Activated CD4-positive, alpha-beta T cell treated with anti-CD3 and anti-CD28 coated beads for 36 hours (primary cell): ENCODE measurements at places on chromosomes 11 and 22. TPM values are rescaled to one million over a fixed set of nuclear protein-coding genes. Genes with fewer than 3 reads are reported as not detected.
A peak's percentile ranks its signal among the peaks of the same experiment; 100 is the strongest.

- no peak for DNase-seq
These were observed 322.7 kb upstream of the PITPNB start for GRCh38 chr22:28241656-28242290.

- DNase-seq = no peak
These were observed 24.0 kb downstream of the PANX1 start for GRCh38 chr11:94152678-94153065.

GRCh38 chr11:100963375-100963774, 166.2 kb downstream of the PGR start:
- DNase-seq = no peak

OR52E8 gene
- total RNA-seq = not detected

GRCh38 chr22:37173709-37174108, 14.3 kb downstream of the C1QTNF6 start:
- DNase-seq = no peak

TSSK2 gene
- total RNA-seq = not detected

- no peak for DNase-seq
These were observed 31.8 kb upstream of the CSNK2A3 start for GRCh38 chr11:11384829-11385228.

DNA sequence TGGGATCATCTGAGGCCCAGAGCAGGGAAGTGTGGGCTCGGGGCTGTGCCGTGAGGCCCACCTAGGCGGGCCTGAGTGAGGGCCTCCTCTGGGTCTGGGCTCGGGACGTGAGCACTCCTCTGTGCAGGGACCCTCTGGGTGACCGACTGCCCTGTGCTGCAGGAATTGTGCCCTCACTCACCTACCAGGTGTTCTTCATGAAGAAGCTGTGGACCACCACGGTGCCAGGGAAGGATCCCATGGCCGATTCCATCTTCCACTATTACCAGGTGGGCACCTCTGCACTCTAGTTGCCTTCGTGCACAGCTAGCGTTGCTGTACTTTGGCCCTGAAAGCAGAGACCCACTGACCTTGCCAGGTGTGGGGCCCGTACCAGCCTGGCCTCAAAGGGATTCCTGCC, 80.5 kb downstream of the MYO7A start:
- DNase-seq = no peak

MYOD1 gene
- not detected for total RNA-seq

DNA sequence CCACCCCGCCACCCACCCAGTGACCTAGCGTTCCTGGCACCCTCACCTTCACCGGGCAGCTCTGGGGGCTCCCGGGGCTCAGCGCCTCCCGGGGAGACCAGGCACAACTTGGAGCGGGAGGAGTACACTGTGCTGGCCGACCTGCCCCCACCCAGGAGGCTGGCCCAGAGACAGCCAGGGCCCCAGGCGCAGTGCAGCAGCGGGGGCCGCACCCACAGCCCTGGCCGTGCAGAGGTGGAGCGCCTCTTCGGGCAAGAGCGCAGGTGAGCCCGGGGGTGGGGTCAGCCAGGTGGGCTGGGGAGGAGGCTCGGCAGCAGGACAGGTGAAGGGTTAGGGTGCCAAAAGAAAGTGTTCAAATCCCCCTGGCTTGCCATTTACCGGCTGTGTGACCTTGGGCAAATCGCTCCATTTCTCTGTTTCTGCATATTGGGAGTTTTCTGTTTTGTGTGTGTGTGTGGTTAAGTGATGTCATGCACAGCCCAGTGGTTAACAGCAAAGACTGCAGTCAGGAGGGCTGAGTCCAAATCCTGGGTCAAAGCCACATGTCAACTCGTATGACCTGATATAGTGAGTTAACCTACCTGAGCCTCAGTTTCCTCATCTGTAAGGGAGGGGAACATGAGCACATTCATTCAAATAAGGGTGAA, 29.5 kb downstream of the TRIOBP start:
- DNase-seq = no peak

DNA sequence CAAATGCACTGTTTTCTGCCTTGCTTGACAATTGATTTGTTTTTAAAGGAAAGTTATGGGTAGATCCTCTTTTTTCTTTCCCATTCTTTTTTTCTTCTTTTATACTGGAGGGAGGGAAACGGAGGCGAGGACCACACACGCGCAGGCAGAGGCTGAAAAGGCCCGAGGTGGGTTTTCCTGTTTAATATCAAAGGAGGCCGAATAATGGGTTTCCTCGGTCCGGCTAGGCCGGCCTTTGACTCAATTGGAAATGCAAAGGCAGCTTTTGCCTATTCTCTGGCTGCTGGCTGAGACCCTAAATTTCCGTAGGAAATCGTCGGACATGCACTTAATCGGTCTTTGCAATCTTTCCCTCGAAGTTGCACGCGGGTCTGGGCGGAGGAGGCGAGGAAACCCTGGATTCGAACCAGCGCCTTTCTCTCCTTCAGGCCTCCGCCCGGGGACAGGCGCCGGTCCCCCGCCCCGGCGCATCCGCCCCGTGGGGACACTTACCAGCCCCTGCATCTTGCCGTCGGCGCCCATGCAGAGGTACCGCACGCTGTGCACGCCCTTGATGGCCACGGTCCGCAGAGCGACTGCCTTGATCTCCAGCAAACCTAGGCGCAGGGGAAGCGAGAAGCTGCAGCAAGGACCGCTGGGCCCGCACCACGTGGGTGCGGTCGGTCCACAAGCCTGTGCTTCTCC, 911 bp downstream of the FGF19 start:
- DNase-seq = no peak

- no peak for DNase-seq
These were observed 12.4 kb upstream of the TIMP3 start for GRCh38 chr22:32788904-32789624.

GRCh38 chr11:110295531-110296225, 736 bp downstream of the RDX start:
- peak; percentile 71 for DNase-seq

MMP3 gene
- not detected for total RNA-seq

GRCh38 chr11:131977854-131978253, 607.4 kb downstream of the NTM start:
- DNase-seq = no peak

DNA sequence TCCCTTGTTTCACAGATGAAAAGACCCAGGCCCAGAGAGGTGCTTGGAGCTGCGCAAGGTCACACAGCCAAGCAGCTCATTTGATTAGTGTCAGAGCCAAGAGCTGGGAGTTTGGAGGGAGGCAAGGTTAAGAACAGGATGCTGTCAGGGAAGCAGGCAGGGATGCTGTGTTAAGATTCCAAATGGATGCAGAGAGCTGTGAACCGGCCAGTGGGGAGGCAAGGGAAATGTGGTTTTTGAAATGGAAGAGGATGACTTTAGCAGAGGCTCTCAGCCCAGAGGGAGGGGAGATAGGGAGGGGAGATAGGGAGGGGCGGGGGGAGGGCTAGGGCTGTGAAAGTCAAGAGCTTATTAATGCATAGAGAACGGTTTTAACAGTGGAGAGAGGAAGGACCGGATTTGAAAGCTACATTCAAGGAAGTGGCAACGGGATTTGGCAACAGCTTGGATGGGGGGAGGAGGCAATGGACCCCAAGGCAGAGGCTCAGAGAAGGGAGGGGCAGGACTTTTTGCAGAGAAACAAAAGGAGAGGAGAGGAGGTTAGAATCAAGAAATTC, 13.0 kb downstream of the RTN4RL2 start:
- no peak for DNase-seq
